ENCODE measurements at places on chromosomes 11 and 22.

- no peak for DNase-seq
Measured at GRCh38 chr22:27223317-27224177, 566.2 kb downstream of the MIAT start.

DNA sequence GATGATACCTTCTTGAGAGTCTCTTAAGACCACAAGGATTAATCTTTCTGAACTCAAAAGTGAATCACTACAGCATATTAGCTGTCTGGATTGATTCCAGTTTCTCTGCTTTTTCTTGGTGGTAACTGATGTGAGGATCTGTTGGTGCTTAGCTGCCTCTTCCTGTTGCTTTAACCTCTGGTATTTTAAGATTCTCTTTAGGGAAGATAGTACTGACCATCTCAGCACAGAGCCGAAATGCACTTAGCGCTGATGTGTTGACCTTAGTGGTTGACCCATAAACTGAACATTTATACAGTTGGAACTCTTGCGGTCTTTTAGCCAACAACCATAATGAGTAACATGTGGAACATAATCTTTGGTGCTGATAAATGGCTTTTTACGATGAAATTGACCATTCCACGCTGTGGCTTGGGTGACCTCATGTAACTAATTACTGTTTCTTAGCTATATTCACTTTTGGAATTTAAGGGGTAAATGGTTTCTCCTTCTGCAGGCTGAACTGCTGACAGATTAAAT lies 33.7 kb downstream of the APLP2 start:
- peak; percentile 87 for DNase-seq

DNA sequence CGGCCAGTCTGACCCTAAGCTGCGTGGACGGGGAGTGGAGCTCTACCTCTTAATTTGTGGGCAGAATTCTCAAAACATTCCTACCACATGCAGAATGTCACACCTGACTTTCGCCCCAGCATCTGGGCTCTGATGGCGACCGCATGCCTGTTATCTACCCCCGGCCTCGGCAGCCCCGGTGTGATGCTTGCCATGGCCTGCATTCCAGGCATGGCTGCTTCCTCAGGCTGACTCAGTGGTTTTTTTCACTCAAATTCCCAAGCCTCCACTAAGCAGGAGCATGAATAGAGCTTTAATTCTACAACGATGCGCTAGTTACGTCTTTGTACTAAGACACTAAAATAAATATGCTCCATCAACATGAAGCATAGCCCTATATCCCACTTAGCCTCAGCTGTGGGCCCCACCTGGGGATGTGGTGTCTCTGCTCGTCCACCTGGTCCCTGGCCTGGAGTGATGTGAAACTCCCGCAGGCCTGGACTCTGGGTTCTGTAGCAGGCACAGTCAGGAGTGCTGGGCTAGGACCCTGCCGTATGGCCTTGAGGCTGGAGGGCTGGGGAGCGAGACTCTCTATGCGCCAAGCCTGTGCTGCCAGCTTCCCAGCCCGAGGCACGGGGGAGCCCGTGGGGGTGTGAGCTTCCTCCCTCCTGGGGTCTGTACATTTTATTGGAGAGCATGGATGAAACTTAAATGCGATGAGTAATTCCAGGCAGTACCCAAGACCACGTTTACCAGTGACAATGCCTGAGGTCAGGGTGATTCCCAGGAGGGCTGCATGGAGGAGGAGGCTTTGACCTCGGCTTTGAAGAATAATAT lies 153.2 kb downstream of the CTTN start:
- no peak for DNase-seq

GRCh38 chr22:19918332-19919106 lies 23.1 kb upstream of the COMT start:
- DNase-seq, result no peak

DNA sequence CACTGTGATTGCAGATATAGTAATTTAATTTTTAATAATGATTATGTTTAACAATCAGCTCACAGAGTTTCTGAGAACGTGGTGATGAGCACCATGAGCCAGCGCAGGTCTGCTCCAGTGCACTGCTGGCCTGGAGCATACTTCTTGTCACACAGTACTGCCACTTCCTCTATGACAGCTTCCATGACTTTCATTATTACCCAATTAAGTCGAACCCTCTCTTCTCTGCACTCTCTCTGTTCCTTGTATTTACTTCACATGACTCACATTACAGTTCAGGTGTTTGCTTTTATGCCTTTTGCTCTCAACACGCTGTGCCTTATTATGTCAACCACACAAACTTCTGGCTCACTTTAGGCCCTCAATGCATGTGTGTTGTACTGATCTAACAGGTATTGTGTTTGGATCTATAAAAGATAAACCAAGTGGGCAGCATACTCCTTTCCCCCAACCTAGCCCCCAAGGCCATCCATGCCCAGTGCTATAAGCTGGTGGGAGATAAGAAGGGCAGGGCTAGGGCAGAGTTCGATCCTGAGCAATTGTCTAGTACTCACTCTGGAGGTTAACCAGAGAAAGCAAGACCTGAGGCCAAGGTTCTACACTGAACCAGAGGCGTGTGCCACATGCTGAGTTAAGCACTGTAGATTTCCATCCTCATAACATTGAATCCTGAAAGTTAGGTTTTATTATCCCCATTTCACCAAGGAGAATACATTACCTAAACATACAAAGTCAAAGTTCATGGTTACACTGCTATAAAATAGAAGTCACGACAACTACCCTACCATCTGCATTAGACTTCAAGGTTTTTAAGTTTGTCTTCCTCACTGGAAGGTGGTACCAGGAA lies 356.5 kb downstream of the INSC start:
- DNase-seq, result no peak

- DNase-seq, result no peak
Measured at GRCh38 chr11:31480930-31481329, 28.5 kb downstream of the IMMP1L start.

DNA sequence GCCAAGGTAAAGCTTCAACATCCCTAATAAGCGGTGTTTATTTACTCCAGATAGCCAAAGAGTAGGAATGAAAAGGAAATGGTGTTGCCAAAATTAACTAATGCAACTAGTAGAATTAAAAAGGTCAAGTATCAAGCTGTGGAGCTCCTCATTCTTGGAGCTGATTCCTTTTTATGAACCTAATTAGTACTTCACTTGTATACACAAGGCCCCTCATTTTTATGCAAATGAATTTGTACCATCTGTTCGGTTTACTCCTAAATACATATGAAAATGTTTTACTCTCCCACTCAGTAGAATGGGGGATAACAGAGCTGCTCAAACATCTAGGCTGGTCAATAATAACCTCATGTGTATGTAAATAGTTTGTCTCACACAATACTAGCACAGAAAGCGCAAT lies 426.4 kb upstream of the LUZP2 start:
- no peak for DNase-seq

DNA sequence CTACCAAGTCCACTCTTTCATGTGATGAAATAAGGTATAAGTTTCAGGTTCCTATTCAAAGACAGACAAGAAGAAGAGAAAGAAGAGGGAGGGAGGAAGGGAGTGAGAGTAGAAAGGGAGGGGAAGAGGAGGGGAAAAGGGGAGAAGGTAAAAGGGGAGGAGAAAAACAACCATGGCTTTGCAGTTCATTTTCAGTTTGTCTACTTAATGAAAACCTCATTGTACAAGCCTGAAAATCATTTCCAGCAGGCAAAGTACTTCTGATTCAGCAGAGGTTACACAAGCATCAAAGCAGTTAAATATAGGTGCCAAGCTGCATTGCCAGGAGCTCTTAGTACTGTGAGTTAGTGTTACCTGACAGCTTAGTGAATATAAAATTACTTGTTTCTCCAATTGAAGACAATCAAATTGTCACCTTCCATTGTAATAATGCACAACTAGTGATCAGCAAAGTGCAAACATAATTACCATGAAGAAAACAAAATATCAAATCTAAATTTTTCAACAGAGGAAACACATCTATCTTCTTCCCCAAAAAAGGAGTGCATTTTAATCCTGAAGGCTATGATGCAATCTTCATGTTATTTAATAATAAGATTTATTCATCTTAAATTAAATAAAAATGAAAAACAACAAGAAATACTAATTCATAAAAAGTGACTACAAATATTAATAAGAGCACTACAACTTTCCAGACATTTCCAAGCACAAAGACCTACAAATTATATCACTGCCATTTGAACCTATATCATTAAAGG lies 8.2 kb downstream of the SOX6 start:
- no peak for DNase-seq

GRCh38 chr22:41285441-41285819 lies 557 bp downstream of the RANGAP1 start:
- no peak for DNase-seq

DNA sequence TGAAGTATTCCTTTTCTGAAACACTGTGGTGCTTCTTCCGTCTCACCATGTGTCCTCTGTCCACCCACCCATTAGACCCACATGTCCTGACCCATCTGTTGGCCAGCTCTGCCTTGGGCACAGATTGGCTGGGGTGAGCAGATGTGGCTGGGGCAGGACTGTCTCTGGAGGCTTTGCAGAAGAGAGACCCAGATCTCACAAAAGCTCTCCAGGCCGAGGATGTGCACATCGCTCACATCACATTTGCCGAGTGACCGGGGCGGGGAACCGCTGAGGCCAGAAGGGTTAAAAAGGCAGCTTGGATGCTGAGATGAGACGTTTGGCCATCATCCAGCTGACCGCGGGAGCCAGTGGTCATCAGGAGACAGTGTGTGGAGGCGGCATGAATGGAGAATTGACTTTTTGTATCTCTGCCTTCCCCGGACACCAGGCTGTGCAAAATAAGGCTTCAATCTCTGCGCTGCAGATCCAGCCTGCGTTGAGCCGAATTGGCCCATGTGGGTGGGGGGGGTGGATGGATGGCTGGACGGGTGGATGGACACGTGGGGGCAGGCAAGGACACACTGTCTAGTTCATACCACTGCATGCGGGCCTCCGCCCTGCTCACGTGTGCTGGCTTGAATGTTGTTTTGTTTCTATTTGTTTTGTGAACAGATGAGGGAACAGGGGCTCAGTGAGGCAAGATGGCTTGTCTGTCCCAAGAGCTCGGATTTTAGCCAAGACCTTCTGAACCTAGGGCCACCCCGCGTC lies 6.1 kb downstream of the IFITM10 start:
- DNase-seq, result no peak

- DNase-seq, result no peak
Measured at GRCh38 chr11:68412593-68413475, 47.7 kb upstream of the PPP6R3 start.

GRCh38 chr11:127098684-127099083 lies 98.1 kb upstream of the KIRREL3 start:
- DNase-seq, result no peak

DNA sequence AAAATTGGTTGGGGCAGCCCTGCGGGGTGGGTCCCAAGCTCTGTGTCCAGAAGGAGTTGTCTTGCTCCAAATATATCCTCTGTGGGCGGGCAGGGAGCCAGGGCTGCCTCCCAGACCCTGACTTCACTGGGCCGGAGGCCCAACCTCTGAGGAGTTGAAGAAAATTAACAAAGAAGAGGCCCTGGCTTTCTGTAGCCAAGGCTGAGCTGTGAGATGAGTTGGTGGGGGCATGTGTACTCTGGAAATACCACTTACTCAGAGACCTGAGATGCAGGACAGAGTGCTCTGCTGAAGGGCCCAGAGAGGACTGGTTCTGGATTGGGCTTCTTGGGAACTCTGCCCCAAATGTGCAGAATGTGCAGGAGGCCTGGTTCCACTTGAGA lies 96.3 kb downstream of the SWAP70 start:
- DNase-seq, result peak; percentile 85

DNA sequence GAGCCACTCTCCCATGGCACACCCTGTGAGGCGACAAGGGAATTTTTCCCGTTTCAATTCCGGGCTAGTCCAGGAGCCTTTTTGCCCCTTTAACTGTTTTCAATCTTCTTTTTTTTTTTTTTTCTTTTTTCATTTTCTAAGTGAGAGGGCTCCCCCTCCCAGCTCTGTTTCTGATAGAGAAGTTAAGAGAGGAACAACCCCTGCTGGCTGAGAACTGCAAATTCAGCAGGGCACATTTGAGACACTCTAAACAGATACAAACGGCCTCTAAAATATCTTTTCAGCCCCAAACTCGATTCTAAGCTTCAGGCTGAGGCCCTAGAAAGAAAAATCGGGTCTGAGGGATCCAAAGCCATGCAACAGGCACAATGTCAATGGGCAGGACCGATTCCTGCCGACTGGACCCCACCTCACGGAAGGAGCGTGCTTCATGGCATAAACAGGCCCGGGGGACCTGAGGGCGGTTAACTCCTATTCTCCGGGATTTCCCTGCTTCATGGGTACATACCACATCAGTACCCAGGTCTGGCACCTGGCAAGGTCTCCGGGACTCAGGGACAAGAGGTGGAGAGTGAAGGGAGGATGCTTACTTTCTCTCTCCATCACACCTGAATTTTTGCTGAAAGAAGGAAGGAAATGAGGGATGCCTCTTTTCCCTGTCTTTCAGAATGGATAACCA lies 627.5 kb downstream of the BUD13 start:
- DNase-seq, result no peak

GRCh38 chr22:38782402-38783094 lies 11.4 kb downstream of the DNAL4 start:
- DNase-seq, result no peak

GRCh38 chr11:17531071-17531600 lies 13.1 kb downstream of the USH1C start:
- DNase-seq, result no peak

DNA sequence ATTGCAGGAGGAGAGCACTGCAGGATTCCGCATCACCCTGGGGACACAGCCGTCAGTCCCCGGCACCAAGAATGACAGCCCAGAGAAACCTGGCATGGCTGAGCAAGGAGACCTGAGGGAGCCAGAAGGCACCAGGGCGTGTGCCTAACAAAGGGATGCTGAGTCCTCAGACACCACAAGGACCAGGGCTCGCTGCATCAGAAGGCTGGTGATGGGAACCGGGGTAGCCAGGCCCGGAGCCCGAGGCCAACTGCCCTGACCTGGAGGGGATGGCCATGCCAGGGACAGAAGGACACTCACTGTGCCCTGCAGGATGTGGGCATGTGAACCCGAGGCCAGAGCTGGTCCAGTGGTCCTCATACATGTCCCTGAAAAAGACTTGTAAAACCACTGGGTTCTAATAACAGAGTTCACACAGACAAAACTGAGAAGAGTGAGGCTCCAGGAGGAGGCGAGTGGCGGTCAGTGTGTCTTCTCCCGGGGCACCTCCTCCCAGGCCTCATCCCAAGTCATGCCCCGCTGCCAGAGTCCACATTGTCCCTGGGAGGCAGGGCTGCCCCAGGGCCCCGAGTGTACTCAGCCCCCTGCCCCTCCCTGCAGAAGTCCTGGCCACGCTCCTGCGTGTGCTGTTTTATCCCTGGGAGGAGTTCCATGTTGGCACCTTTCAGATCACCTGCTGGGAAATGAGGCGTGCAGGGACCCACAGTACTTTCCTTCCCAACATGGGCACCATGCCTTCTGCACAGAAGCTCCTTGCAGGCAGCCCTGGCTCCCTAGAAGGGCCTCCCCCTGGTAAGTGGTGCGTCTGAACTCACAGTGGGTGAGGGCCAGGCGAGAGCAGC lies 42.5 kb downstream of the TBX1 start:
- no peak for DNase-seq

GRCh38 chr11:70834277-70834940 lies 418.0 kb downstream of the SHANK2 start:
- no peak for DNase-seq

DNA sequence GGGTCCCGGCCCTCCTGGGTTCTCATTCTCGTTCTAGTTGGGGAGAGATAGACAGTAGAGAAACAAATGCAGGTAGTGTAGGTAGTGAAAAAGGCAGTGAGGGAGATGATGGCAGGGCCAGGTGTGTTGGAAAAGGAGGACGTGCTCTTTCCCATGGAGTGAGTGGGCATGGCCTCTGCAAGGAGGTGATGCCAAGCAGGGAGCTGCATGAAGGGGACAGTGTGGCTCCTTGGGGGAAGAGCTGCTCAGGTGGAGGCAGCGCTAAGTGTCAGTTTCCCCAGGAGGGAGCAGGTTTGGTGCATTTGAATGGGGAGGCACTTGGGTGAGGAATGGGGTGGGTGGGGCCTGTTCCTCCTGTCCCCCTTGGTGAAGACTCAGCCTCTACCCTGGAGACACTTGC lies 22.2 kb downstream of the MCM5 start:
- DNase-seq, result no peak
